ENCODE measurements at places on chromosomes 11 and 22.

GRCh38 chr22:20659258-20659657, 114.7 kb upstream of the SERPIND1 start:
- no peak for DNase-seq

DNA sequence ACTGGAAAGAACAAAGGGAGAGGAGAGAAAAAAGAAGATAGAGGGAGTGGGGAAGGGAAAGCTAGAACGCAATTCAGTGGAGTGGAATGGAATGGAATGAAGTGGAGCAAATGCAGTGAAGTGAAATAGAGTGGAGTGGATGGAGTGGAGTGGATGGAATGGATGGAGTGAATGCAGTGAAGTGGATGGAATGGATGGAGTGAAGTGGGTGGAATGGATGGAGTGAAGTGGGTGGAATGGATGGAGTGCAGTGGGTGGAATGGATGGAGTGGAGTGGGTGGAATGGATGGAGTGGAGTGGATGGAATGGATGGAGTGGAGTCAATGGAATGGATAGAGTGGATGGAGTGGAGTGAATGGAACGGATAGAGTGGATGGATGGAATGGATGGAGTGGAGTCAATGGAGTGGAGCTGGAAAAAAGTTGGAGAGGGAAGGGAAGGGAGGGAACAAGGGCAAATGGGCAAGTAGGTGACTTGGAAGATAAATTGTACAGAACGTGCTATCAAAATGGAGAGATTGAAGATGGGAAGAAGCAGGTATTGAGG, 13.9 kb downstream of the IFITM10 start:
- no peak for DNase-seq

GRCh38 chr11:87428266-87428665, 390.5 kb downstream of the TMEM135 start:
- no peak for DNase-seq

DNA sequence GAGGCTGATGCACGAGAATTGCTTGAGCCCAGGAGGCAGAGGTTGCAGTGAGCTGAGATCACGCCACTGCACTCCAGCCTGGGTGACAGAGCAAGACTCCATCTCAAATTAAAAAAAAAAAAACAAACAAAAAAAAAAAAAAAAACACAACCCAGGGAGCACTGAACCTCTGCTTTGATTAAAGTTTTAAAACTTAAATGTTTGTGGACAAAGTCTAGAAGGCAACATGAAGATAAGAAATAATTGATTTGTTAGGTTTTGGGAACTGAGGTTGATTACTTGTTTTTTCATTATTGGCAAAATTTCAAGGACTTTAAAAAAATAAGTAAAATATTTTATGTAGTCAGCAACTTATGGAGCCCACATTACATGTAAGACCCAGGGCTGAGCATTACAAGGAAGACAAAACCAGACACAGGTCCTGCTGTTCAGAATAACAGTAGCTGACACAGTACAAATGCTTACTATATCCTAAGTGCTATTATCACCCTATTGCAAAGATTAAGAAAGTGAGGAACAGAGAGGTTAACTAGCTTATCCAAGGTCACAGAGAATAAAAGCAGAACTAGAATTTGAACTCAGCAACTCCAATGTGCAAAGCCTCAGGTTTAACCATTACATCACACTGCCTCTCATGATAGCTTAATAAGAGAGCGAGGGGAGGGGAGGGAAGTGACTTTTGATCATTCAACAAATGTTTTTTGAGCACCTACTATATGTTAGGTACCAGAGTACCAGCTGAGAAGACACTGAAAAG, 2.3 kb upstream of the CRY2 start:
- no peak for DNase-seq

DNA sequence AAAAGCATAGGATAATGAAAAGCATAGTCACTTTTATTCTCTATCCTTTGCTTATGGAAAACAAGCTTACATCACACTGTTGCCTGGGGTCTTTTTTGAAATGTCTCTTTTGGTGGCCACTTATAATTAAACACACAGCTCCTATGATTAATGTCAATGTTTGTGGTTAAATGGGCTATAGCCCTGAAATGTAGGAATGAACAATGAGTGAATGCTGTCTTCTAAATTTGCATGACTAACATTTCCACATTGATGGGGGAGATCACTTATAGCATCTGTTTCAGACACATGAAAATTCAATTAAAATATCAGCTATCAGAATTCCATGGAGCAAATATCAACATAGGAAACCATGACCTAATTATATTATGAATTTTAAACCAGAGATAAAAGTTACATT, 171.4 kb upstream of the FAT3 start:
- DNase-seq: no peak

DNA sequence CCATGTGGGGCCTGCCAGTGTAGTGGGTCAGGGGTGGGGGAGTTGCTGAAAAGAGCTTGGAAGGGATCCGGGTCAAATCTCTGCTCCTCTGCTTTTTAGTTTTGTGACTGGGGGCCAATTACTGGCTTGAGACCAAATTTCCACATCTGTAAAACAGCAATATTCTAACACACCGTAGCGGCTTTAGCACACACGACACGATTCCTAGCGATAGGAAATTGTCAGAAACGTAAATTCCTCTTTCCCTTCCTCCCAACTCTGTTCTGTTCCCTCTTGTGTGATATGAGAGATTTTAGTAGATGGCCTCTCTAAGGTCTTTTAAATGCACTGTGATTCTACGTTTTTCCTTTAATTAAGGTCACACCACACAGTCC, 71.9 kb downstream of the MICAL2 start:
- DNase-seq: no peak

- no peak for DNase-seq
Observed at GRCh38 chr11:106827687-106828086, 190.6 kb downstream of the GUCY1A2 start.

DNA sequence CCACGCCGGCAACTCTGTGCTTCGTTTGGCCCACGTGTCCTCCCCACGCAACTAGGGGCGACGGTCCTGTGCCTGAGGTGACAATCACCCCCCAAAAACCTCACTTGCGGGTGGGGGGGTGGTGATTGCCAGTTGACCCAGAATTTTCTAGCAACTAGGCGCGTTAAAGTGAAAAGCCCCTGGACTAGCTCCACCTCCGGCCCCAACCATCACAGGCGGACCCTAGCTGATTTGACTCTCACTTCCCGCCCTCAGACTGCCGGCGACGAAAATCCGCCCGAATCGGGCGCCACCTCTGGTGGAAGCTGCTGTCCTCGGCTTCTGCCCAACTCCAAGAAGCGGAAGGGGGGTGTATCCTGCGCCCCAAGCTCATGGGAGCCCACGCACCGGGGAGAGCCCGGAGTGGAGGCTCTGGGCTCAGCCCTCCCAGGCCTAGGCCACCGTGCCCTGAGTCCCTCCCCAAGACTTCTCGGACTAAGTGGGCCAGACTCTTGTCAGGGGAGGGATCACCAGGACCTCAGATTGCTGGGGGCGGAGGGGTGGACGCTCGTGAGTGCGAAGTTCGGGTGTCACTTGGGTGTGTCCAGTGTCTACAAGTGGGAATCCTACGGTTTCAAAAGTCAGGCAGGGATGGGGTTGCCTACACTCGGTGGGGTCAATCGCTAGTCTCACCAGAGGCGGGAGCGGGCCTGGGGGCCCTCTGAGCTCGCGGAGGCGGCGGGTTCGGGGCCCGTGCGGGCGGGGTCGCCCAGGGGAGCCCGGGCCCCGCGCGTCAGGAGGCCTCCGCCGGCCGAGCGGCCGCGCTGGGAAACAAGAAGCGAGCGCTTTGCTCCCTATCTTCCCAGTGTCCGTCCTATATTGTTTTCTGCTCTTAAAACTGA, 12.3 kb downstream of the PAX6 start:
- DNase-seq: no peak

GRCh38 chr22:37155971-37156370, 6.3 kb upstream of the IL2RB start:
- no peak for DNase-seq

- no peak for DNase-seq
Observed at GRCh38 chr11:9498457-9499078, 37.8 kb downstream of the ZNF143 start.

DNA sequence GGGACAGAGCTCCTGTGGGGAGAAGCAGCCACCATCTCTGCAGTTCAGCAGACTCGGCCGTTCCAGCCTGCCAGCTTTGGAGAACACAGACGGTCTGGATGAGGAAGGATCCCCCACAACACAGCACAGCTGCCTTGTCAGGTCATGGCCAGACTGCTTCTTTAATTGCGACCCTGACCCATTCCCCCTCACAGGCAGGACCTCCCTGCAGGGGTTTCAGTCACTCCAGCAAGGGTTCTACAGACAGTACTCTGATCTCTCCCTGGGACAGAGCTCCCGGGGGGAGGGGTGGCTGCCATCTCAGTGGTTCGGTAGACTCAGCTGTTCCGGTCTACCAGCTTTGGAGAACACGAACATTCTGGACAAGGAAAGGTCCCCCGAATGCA, 173.5 kb downstream of the TTC28 start:
- DNase-seq: no peak

GRCh38 chr11:74735365-74735928, 4.2 kb upstream of the CHRDL2 start:
- no peak for DNase-seq

- no peak for DNase-seq
Observed at GRCh38 chr11:134244593-134244992, 8.6 kb downstream of the THYN1 start.

DNA sequence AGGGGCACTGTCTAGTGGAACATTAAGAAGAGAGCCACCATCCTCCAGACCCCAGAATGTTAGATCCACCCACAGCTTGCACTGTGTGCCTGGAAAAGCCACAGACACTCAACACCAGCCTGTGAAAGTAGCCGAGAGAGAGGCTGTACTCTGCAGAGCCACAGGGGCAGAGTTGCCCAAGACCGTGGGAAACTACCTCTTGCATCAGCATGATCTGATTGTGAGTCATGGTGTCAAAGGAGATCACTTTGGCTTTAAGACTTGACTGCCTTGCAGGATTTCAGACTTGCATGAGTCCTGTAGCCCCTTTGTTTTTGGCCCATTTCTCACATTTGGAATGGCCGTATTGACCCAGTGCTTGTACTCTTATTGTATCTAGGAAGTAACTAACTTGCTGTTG, 115.9 kb upstream of the CCDC179 start:
- no peak for DNase-seq

DNA sequence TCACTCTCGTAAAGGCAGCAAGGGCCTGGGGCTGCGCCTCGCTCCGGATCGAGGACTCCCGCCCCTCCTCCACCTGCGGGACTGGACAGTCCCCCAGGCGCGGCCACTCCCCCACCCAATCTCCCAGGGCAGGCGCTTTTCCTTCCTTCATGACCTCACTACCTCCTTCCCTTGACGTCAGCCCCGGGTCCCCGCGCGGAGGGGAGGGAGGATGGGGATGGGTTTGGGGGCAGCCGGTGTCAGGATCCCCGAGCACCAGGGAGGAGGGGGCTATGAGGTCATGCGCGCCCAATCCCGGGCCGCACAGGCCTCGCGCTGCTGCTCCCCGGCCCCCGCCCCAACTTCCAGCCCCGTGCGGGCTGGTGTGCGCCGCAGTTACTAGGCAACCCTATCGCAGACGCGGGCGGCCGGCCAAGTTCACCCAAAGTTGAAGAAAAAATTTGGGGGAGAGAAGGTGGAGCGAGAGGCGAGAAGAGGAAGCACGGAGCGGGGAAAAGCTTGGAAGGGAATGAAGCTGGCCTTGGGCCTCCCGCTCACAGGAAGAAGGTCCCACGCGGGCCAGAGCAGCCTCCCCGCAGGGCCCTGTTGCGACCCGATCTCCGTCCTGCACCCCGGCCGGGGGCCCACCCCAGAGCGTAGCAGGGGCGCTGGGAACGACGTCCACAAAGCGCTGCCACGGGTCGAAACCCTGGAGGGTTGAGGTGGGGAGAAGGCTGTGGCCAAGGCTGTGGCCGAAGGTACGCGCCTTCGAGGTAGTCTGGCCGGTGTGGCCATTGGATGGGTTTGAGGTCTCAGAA, 8.3 kb downstream of the WT1 start:
- DNase-seq: no peak

GRCh38 chr22:37193629-37194191, 5.7 kb upstream of the C1QTNF6 start:
- DNase-seq: no peak

DNA sequence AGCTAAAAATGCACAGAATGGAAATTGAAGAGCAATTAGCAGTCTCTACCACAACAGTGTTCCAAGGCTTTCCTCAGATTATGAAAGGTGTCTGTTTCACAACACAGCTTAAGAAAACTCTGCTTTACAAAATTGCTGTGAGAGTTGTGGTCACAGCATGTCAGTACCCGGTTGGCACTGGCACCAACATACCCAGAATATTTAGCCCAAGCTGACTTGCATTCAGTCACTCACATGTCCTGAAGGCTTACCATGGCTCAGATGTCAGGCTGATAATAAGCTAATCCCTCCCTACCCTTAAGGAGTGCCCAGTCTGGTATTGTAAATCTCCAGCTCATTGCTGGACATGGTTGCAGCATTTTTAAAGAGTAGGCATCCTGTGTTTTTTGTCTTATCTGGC, 14.9 kb downstream of the NCR3LG1 start:
- DNase-seq: no peak

DNA sequence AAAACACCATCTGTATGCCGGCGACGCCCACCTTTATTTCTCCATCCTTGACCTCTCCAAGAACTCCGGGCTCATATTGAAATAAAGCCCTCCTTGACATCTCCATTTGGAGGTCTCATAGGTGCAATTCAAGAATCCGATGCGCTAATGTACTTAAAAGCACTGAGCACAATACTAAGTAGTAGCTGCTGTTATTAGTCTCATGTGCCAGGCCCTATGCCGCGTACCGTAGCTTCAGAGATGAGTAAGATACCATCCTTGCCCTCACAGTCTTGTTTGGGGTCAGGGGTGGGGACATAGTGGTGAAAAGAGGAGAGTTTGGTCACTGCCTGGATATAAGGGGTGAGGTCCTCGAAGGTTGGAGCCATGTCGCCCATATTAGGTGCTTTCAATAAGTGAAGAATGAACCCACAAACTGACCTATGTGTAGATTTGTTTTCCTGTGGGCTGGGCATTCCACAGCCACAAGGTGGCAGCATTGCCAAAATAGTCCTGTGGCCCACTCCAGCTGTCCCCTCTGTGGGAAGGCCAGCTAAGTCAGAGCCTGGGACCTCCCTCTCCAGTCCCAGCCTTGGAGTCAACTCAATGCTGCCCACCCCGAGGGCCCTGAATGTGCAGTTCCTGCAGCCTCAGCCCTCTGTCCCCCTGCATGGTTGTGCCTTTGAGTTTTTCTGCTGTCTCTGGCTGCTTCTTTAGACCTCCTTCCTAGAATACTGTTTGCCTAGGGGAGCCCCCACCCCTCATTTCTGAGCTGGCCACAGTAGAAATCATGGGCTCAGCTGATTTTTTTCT, 6.5 kb downstream of the DCPS start:
- no peak for DNase-seq

DNA sequence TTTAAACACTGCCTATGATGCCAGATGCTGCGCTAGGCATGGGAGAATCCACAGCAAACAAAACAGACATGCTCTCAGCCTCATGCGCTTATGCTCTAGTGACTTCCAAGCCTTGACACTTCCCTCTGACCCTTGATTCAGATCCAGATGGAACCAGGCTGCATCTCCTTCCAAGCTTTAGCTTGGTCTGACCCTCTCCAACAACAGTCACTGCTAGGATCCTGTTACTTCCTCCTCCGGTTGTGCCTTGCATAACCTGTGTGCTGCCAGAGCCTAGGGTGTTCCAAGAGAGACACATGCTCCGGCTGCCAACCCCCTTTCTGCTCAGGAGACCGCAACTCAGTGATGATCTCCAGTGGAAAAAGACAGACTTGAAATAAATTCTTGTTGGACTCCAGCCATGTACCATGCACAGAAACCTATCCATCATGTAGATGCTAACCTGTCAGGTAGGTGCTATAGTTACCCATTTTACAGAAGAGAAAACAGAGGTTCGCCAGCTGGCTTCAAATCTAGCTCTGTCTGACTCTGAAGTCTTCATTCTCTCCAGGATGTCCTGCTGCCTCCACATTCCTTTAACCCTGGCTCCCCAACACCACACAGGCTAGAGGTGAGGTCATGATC, 136.3 kb upstream of the TEAD1 start:
- no peak for DNase-seq

Measured in NCI-H1436 treated with DMSO at 0.1 percent for 48 hours (cell line).